ENCODE measurements at places on chromosomes 6 and 20.
A peak's percentile ranks its signal among the peaks of the same experiment; 100 is the strongest.

- DNase-seq, result peak; percentile 41
Measured at GRCh38 chr20:17227669-17228623, 1.1 kb downstream of the PCSK2 start.

DNA sequence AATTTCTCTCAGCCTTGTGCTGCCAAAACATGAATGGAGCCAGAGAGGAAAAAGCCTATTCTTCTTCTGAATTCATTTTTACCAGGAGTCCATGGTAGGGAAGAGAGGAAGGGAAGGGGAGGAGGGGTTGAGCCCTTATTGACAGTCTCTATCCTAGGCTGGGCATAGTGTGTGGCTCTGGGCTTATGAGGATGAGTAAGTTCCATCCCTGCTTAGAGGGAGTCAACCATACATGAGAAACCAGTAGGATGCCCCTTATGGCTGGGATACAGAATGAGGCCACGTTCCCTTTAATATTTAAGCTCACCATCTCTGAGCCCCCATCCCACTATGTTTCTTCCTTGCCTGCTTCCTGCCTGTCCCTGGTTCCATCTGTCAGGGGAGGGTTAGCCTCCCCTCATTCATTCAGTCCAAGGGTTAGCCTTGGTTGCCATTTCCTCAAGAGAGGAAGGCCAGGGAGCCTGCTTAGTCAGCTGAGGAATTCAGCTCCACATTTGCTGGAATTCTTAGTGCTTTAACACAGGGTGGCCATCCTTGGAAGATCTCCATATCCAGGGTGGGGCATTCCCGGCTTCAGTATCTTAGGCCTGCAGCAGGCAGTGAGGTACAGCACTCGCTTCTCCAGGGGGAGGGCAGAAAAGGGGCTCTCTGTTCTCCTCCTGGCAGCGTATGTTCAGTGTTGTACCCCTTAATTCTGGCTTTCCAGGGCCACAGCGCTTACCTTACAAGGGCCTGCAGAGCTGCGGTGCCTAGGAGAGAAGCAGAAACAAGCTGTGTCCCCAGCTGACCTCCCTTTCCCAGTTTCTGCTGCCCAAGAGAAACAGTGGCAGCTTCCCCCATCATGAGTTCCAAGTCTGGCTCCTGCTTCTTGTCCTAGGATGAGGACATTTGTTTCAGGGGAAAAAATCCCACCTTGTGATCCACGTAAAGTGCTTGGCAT lies 12.5 kb downstream of the SIRT5 start:
- DNase-seq, result no peak

GRCh38 chr20:5933802-5934436 lies 16.4 kb downstream of the TRMT6 start:
- DNase-seq, result no peak

DNA sequence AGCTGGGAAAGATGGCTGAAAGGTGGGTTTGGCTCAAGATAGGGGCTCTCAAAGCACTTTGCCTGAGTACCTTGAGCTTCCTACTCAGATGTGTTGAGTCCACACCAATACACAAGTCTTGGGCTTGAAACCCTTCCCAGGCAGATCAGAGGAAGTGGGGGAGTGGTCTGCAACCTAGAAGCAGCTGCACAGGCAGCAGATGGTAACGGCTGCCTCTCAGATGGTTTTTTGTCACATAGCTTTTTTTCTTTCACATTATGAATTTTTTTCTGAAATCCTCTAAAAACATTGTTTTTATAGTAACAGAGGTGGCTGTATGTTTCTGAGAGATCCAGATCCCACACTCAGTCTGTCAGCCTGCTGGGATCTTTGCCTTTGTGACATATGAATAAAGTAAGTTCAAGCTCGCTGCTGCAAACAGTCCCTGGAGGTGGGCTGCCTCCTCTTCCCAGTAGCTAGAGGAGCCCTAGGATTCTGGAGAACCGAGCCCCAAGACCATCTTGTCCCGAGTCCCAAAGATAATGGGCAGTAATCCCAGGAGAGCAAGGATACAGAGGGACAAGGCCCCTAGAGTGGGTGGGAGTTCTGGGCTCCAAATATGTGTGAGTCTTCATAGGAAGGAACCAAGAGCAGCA lies 97.1 kb upstream of the TOP1 start:
- DNase-seq, result no peak

DNA sequence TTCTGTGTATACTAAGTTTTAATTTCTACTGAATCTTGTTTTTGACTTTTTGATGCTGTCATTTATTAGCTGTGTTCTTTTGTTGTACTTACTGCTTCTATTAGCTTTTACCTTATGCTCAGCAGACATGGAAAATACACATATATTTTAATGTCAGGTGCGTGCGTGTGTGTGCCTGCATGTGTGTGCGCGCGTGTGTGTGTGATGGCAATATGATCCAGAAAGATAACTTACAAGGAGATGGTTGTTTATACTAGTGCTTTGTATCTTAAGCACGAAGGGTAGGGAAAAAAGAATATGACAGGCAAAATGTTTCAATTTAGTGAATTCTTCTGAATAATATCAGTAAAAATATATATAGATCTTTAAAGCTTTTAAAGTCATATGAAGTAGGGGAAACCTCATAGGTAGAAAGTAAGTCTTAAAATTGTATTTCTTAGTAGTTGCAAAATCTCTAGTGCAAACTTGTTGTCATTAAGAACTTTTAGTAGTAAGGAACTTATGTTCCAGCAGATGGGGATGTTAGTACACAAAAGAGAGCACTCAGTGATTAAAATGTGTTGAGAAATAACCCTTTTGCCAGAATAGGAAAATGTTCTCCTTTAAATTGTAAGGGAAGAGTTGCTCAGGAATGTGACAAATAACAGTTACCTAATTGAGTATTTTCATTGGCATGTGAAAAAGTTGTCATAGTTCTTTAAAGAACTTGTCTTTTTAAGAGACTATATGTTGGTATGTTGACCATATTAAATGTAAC lies 13.2 kb downstream of the QKI start:
- no peak for DNase-seq

DNA sequence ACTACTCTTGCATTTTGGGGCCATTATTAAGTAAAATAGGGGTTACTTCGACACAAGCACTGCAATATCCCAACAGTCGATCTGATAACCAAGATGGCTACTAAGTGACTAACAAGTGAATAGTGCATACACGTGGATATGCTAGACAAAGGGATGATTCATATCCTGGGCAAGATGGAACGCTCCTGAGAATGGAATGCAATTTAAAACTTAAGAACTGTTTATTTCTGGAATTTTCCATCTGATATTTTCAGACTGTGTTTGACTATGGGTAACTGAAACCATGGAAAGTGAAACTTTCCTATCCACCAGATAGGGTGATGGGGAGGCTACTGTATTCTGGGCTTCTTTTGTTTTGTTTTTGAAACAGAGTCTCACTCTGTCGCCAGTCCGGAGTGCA lies 66.5 kb downstream of the ILRUN start:
- no peak for DNase-seq

GRCh38 chr20:25237610-25238318 lies 10.1 kb upstream of the PYGB start:
- no peak for DNase-seq

GRCh38 chr6:169971081-169971861 lies 219.8 kb downstream of the ERMARD start:
- DNase-seq, result peak; percentile 44

DNA sequence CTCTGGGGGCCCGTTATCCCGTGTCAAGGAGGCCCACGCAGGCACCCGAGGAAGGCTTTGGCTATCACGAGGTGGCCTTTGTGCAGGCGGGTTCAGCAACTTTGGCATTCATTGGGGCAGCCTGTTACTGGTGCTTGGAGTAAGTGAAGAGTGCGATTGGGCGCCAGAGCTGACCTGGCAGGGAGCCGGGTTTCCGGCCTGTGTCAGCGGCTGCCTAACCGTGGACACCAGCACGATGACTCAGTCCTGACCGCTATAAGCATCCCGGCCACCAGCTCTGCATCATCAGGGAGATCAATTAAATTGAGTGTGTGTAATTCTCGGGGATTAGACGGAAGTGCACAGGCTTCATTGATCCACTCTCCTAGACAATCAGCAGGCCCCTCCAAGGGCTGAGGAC lies 45.9 kb downstream of the CDH4 start:
- DNase-seq, result no peak

GRCh38 chr20:11204926-11205768 lies 531.3 kb upstream of the JAG1 start:
- peak; percentile 48 for DNase-seq
